ENCODE measurements at places on chromosomes 3 and 15.

GRCh38 chr3:11055496-11055895, 62.9 kb downstream of the SLC6A1 start:
- DNase-seq = no peak

DNA sequence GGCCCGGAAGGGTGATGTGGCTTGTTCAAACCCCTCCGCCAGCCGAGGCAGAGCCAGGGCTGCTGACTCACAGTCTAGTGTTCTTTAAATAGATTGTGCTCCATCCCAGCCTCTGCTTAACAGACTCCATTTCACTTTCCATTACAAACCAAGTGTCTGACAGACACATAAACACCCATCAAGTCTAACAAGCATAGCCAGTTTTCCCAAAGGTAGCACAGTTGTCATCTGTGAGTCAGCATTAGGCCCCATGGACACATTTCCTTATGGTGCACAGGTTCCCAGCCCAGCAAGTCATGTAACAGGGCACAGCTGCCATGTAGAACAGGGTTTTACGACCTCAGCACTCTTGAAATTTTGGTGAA, 109.9 kb upstream of the RAP2B start:
- peak; percentile 99 for DNase-seq

DNA sequence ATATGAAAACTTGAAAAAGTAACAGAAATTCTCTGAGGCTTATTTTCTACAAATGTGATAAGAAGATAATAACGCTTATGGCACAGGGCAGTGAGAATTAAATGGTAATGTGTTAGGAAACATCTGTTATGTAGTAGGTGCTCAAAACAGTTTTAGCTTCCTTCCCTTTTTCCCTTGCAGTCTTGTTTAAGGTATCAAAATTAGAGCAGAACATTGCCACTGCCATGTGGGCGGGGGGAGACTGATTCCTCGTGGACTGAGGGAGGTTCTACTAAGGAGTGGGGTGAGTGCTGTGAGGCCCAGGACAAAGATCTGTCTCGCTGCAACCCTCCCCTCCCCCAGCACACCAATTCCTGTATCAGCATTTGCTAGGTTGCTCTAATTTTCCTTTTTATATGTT, 702.4 kb downstream of the TUSC7 start:
- no peak for DNase-seq

- no peak for DNase-seq
Measured at GRCh38 chr15:74326746-74327145, 40.7 kb downstream of the CYP11A1 start.

DNA sequence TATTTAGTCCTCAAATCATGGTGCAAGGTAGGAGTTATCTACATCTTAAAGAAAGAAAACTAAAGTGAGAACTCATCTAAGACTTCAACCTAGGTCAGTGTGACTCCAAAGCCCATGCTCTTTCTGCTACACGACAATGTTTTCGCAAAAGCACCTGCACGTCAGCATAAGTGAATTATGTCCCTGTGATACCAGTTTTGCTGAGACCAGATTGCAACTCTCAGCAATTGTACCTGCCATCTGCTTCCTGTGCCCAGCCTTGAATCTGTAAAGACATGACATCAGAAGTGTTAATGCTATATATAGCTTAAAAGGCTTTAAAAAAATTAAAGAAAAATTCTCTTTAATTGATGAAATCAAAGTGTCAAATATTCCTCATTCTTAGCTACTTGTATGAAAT, 43.4 kb downstream of the RETNLB start:
- DNase-seq = no peak

- no peak for DNase-seq
Measured at GRCh38 chr3:121504618-121505017, 41.2 kb downstream of the POLQ start.

Data from kidney capillary endothelial cell (primary cell).